ENCODE measurements at places on chromosomes 13 and 19. TPM values are rescaled to one million over a fixed set of nuclear protein-coding genes. Genes with fewer than 3 reads are reported as not detected.
A peak's percentile ranks its signal among the peaks of the same experiment; 100 is the strongest.

Gene NLRP7
- total RNA-seq = not detected

DNA sequence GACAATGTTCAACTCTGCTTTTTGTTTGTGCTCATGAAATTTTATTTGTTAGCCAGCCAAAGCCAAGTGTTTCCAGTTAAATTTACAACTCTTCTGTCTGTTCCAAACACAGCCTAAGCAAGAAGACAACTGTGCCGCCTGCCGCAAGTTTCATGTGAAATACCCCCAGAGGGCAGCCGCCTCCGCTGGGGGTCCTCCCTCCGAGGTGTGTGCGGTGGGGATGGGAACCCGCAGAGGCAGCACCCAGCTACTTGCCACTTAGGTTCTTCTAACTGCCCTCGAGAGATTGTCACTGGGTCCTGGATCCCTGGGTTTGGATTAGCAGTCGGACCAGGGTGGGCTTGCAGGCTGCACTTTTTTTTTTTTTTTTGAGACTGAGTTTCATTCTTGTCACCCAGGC is 28.5 kb downstream of the ATP11A start:
- H3K4me1 ChIP-seq = peaks cover 8% of the 10 kb centered on the region
- no peak overlapping the region for H3K4me3 ChIP-seq
- no peaks in the 10 kb centered on the region for H3K36me3 ChIP-seq
- no peak overlapping the region for H3K27ac ChIP-seq
- no peak for DNase-seq

- no peak overlapping the region for H3K4me3 ChIP-seq
- no peak overlapping the region for H3K27ac ChIP-seq
- no peaks in the 10 kb centered on the region for H3K27me3 ChIP-seq
- no peak for DNase-seq
- no peaks in the 10 kb centered on the region for H3K4me1 ChIP-seq
- H3K36me3 ChIP-seq = no peaks in the 10 kb centered on the region
Measured at GRCh38 chr19:8224394-8225145, 15.4 kb downstream of the CERS4 start.

DNA sequence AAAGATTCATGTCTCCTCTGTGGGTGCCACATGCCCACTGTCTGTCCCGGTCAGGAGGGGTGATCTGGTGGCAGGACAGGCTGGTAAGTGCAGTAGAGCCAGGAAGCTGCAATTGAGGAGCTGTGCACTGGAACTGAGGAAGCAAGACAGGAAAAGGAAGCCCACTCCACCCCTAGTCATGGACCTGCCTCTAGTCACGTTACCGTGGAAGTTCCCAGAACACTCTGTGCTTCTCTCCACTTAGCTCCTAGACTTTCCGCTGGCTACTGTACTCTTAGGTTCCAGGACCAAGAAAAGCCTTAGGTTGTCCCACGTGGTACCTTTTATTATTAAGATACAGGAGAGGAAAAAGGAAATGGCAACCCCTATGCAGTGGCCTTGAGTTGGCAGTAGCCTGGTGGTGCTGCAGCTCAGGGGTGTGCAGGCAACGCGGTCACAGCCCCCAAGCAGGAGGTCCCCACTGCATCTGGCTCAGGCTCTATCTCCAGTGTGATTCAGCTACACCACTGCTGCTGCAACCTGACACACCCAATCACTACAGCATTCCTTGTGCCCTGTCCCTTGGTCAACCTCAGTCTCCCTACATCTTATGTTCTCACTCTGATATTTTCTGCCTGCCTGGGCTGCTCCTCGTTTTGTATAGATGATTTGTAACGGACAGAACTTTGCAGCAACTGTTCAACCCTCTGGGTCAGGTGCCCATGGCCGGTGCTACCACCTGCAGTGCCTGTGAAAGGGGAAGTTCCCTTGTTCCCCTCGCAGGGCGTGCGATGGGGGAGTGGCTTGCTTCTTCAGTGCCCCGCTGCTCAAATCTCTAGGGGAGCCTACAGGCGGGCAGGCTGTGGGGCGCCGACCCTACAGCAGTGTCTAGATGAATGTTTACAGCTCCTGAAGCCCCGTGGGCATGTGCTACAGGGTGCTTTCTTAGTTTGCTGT is 24.4 kb upstream of the GPR12 start:
- no peak overlapping the region for H3K4me3 ChIP-seq
- DNase-seq = no peak
- no peaks in the 10 kb centered on the region for H3K36me3 ChIP-seq
- H3K4me1 ChIP-seq = no peaks in the 10 kb centered on the region
- peaks cover 7% of the 10 kb centered on the region for H3K27me3 ChIP-seq

DNA sequence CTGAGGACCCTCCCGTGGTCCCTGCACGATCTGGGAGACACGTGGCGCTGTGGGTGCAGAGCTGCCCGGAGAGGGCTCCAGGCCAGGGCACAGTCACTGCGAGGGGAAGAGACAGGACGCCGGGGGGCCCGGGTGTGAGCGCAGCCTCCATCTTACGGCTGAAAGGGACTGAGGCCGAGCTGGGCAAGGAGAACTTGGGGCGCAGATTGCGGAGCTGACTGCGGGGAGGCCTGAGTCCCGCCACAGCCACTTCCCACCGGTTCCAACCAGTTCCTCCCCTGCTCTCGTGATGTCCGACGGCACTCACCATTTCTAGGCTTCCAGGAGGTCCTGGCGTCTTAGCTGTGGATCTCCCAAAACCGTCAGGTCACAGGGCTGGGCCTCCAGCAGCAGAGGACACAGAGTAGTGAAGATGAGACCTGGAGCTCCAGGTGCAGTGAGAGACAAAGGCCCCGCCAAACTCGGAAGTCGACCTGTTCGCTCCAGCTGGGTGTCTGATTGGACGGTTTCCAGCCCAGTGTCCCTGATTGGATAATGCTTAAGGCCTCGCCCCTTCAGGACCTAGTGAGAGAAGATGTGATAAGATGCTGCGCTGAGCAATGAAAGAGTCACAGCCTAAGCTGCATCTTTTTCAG is 4.8 kb upstream of the ZNF253 start:
- H3K4me3 ChIP-seq = no peak overlapping the region

GRCh38 chr19:44657211-44657921 is 13.7 kb downstream of the PVR start:
- peaks cover 98% of the 10 kb centered on the region for H3K36me3 ChIP-seq
- no peak overlapping the region for H3K27ac ChIP-seq
- peak; percentile 63 for DNase-seq
- peaks cover 8% of the 10 kb centered on the region for H3K4me1 ChIP-seq
- no peaks in the 10 kb centered on the region for H3K27me3 ChIP-seq

DNA sequence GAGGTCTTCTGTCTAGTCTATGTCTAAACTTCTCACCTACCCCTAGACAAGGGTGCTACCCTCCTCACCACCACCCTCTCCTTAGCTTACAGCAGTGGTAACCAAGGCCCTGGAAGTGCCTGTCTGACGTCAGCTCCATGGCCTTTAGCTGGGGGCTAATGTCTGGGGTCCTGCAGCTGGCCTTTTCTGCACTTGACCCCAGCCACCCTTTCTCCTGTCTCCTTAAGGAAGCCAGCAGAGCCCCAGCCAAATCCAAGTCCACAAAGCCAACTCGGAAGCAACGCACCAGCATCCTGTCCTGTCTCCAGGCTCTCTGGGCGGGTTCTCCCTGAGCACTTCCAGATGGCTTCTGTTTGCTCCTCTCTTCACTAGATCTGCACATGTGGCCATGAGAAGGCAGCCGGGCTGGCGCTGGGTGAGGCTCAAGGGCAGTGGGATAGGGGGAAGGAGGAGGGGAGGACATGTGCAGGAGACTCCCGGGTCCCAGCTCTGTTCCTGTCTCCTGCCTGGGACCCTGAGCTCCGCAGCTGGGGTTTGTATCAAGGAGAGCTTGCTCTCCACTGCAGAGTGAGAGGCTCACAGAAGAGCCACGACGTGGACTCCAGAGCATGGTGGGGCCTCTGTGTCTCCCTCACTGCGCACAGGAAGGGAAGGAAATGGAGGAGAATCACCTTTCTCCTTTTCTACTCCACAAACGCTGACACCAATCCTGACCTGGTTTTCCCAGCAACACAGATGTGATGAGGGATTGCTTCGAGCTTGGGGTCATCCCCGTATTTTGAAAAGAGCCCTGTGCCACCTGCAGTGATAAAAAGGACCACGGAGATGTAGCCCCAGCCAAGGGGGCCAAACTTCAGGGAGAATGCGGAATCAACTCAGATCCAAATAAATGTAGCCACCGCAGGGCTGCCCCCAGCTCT is 204.2 kb downstream of the USP12 start:
- no peaks in the 10 kb centered on the region for H3K36me3 ChIP-seq
- no peaks in the 10 kb centered on the region for H3K4me1 ChIP-seq
- H3K27ac ChIP-seq = no peak overlapping the region
- DNase-seq = no peak

DNA sequence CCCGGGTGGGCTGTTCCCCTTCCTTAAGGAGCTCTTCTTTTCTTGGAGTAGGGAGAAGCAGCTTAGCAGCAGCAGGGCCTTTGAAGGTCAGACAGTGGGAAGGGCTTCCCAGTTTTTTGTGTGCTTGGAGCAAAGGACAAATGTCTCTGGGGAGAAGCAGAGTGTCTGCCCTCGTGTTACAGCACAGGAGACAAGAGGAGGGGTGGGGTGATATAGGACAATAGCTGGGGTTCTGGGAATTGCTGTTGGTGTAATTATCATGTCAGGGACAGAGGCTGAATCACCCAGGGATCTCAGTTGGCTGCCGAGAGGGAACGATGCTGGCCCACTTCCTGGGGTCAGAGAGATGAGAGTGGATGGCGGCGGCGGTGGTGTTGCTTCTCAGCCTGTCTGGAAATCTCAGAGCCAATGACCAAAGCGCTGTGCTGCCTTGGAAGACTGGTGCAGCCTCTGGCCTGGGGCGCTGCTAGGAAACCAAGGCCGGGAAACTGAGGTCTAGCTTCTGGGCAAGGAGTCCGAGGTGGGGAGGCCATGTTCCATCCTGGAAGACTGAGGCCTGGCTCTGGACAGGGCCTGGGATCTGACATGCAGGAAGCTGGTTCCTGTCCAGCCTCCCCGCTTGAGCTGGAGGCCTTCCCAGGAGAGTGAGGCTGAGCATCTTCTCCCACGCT is 1.2 kb downstream of the INAFM1 start:
- H3K4me3 ChIP-seq = no peak overlapping the region
- peak; percentile 67 for DNase-seq
- peaks cover 46% of the 10 kb centered on the region for H3K4me1 ChIP-seq
- peak overlapping the region; percentile 18 for H3K27ac ChIP-seq
- H3K36me3 ChIP-seq = peaks cover 22% of the 10 kb centered on the region
- H3K27me3 ChIP-seq = no peaks in the 10 kb centered on the region

Gene METTL21C
- total RNA-seq = not detected

Gene MAB21L1
- total RNA-seq = 3.7 TPM
